NCI-H2081 (cell line): ENCODE measurements at places on chromosomes 3 and 15.

GRCh38 chr15:91183596-91183995, 83.5 kb downstream of the SV2B start:
- DNase-seq: peak; percentile 85

DNA sequence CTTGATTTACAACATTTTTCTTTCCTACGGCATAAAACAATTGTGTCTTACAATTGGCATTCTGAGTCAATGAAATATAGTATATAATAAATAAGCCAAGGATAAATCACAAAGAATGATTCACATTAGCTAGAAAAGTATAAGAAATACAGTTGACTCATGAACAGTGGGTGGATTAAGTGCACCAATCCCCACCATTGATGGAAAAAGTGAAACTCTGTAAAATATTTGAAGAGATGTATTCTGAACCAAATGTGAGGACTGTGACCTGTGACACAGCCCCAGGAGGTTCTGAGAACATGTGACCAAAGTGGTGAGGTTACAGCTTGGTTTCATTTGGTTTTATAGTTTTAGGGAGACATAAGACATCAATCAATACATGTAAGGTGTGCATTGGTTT, 227.5 kb downstream of the ALCAM start:
- DNase-seq: no peak

- DNase-seq: no peak
Measured at GRCh38 chr15:45812200-45812599, 177.4 kb downstream of the SQOR start.

DNA sequence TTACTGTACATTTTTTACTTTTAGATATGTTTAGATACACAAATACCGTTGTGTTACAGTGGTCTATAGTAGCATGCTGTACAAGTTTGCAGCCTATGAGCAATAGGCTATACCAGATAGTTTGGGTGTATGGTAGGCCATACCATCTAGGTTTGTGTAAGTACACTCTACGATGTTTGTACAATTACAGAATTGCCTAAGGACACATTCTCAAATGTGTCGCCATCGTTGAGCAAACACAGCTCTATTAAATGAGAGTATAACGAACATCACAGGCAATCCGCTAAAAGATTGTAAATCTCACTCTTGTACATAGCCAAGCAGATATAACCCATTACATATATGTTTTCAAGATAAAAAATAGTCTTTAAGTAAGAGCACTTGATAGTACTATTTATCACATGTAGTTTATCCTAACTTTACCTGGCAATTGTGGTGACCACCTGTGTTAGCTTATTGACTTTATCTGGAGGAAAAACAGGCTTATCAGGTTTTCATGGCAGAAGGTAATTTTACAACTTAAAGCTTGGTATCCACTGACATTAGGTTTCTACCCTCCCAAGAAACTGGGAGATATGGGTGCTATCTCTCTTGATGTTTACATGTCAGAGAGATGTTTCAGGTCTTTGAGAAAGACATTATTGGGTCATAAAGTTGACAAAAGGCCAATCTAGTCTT, 898.7 kb downstream of the NSUN3 start:
- DNase-seq: peak; percentile 46

DNA sequence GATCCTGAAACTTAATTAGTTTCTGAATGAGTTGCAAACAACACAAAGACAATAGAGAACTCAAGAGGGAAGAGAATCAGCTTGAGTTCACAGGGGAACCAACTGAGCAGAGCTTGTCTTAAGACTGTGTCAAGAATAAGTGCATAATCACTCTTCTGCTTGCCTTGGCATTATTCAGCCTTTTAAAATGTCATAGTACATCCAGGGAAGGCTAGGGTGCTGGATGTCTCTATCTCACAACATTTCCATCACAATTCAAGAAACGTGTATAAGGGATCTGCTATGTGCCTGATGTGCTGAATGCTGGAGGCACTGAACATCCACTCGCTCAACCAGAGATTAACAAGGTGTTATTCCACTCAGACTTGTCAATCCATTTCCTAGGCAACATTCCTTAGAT, 122.6 kb downstream of the CPNE4 start:
- no peak for DNase-seq

DNA sequence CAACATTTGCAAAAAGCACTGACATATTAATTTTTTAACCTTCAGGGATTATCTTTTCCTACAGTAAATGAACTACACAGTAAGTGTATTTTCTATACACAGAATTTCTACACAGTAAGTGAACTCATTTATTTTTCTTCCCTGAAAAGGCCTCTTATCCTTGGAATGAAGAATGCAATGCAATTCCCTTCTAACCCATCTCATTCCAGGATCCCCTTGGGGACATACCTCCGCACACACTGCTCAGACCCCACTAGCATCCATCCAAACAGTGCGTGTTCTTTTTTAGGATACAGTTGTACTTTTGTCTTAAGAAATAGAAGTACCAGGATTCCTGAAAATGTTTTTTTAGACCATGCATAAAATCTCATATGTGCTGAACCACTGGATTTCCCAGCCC, 152.8 kb downstream of the UACA start:
- DNase-seq: no peak

GRCh38 chr3:110391640-110392395, 679.8 kb upstream of the NECTIN3 start:
- no peak for DNase-seq

GRCh38 chr3:9295007-9295406, 45.6 kb upstream of the SRGAP3 start:
- DNase-seq: no peak

GRCh38 chr15:35023804-35024203, 35.7 kb upstream of the ZNF770 start:
- no peak for DNase-seq

DNA sequence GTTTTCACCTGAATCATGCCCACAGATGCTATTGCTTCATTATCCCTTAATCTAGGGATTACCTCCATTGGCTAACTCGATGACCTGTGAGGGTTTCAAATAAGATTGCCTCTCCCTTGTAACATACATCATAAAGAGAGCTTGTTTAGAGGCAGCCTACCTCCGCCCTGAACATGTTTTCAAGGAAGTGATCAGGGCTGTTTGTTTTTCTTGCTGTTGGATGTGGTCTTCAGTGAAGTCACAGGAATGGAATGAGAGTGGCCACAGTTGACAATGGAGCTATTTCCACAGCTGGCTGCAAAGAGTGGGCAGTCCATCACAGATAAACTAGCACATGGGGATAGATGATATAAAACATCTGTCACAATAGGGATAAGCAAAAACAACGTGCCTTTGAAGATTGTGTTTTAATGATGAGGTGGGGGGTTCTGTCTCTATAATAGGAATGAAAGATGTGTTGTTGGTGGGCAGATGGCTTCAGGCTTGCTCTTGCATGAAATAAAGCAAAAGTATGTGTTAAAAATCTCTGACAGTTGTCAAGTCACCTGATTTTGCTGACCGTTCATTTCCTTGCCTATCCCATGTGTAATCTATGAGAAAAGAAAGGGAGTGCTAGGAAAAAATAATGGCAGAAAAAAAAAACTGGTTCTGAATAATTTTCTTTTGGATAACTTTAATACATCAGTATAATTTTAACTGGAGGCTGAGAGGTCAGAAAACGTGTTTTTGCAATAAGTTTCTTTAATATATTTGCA, 642.3 kb downstream of the RBMS3 start:
- DNase-seq: no peak

DNA sequence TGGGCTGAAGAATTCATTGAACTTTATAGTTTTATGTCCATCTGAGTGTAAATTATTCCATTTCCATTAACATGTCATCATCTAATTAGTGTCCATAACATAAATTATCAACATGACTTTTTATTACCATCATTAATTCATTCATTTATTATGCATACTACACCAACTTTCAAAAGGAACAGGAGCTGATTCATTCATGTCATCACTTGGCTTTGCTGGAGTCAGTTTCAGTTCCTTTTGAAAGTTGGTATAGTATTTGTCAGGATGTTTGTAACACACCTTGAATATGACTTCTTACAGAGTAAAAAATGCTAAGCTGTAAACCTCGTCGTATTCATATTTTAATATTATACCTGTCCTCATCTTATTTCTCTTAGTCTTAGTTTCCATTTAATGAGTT, 298.0 kb upstream of the RBMS3 start:
- DNase-seq: no peak

DNA sequence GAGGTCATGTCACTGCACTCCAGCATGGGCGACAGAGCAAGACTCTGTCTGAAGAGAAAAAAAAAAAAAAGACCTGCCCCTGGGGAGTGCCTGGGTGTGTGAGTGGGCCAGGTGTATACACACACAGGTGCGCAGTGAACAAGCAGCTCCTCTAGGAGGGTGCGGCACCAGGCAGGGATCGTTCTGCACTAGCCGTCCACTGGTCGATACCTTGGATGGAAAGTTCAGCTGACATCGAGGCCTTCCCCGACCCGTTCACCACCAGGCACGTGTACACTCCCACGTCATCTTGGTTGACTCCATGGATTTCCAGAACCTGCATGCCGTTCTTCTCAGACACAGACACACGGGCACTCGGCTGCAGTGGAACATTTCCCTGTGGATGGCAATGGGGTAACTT, 147.0 kb downstream of the MYLK start:
- no peak for DNase-seq

GRCh38 chr3:10392244-10392643, 71.3 kb upstream of the SEC13 start:
- no peak for DNase-seq

- DNase-seq: no peak
Measured at GRCh38 chr3:22555753-22556435, 647.2 kb upstream of the UBE2E2 start.

DNA sequence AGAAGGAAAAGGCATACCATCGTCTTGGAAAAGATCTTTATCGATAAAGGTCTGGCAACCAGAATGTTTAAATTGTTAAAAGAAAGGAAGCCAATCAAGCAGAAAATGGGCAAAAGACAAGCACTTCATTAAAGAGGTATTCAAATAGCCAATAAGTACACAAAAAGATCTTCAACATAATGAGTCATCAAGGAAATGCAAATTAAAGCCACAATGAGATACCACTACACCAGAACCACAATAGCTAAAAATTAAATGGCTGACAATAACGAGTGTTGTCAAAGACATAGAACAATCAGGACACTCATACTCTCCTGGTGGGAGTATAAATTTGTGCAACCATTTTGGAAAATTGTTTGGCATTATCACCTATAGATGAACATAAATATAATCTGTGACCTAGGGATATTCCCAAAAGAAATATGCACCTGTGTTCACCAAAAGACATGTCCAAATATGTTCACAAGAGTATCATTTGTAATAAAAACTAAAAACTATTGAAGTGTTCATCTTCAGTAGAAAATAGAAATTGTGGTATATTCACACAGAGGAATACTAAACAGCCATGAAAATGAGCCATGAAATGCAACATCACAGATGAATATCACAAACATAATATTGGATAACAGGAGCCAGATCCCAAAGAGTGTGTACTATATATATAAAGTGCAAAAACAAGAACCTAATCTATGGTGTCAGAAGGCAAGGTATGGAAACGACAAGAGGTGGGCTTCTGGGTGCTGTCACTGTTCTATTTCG, 14.4 kb upstream of the BTBD1 start:
- no peak for DNase-seq

- DNase-seq: no peak
Measured at GRCh38 chr3:117495620-117496019, 786.0 kb downstream of the TUSC7 start.

GRCh38 chr3:56769116-56769707, 32.5 kb downstream of the ARHGEF3 start:
- no peak for DNase-seq

DNA sequence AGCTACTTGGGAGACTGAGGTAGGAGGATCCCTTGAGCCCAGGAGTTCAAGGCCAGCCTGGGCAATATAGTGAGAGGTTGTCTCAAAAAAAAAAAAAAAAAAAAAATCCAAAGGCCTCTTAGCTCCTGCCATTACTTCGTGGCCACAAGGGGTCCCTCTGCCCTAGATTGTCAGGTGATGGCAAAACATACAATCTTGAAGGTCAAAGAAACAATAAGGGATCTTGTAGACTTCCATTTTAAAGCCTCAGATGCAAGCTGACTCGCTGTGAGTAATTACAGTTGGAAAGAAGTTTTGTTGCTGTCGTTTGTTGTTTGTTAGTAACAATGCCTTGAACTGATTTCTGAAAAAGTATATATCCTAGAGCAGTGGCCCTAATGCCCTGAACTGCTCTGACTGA, 55.9 kb upstream of the PLCL2 start:
- no peak for DNase-seq

GRCh38 chr3:150170852-150171520, 200.3 kb upstream of the PFN2 start:
- no peak for DNase-seq

- DNase-seq: no peak
Measured at GRCh38 chr3:137347817-137348368, 390.1 kb downstream of the IL20RB start.

DNA sequence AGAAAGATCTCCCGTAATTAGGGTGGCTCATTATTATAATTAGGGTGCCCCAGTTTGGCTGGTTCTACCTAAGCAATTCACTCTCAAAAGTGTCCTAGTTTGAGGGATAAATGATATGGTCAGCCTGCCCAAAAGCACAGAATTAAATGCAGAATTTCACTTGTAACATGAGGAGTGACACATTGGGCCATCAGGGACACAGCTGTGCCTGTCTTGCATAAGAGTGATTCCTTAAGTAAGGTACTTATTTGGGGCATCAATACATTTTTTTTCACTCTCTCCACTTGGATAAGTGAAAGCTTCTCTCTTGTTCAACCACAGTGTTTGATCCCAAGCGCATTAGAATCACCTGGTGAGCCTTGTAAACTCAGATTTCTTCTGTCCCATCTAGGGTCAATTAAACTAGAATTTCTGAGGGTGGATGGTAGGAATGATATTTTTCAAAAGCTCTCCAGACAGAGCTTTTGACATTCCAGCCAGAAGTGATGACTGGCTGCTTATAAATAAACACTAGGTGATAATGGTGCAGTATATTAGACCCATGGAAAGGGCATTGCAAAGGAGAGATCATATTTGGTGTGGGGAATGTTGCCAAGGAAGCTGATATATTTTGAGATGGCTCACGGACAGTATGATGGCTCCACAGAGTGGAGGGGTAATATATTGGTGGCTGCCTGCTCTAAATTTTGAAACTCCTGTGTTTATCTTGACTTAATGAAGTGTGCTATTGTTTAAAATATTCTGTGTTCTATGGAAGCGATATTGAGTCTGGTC, 458.1 kb upstream of the RASGRP1 start:
- DNase-seq: no peak

GRCh38 chr15:31162721-31163510, 61.4 kb upstream of the TRPM1 start:
- no peak for DNase-seq

- no peak for DNase-seq
Measured at GRCh38 chr3:196340466-196340865, 2.3 kb upstream of the TM4SF19 start.

GRCh38 chr15:66472176-66472999, 25.2 kb downstream of the SNAPC5 start:
- no peak for DNase-seq

GRCh38 chr3:187291001-187291511, 481 bp downstream of the MASP1 start:
- DNase-seq: no peak

- DNase-seq: no peak
Measured at GRCh38 chr15:36291501-36291900, 287.9 kb upstream of the CDIN1 start.

- DNase-seq: no peak
Measured at GRCh38 chr3:135169651-135170050, 374.6 kb downstream of the EPHB1 start.
